Brain pericyte (primary cell): ENCODE measurements at places on chromosomes 11 and 22.

DNA sequence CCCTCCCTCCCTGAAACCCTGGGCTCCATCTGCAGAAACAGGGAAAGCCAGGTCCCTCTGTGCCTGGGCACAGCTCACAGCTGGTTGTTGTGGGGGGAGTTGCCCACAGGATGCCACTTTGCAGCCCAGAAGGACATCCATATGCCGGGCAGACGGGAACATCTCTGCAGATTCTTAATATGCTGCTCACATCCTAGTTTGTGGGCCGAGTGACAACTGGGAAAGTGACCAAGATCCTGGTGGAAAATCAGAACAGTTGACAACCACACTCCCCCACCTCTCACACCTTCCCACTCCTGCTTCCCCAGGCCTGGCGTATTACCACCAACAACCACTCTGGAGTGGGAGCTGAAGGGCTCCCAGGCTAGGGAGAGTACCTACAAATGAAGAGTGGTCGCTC lies 7.3 kb upstream of the SCGB1A1 start:
- DNase-seq, result no peak

- DNase-seq, result no peak
Measured at GRCh38 chr22:39545386-39546365, 13.1 kb upstream of the RPS19BP1 start.

- no peak for DNase-seq
Measured at GRCh38 chr11:2536440-2536989, 91.7 kb downstream of the KCNQ1 start.

DNA sequence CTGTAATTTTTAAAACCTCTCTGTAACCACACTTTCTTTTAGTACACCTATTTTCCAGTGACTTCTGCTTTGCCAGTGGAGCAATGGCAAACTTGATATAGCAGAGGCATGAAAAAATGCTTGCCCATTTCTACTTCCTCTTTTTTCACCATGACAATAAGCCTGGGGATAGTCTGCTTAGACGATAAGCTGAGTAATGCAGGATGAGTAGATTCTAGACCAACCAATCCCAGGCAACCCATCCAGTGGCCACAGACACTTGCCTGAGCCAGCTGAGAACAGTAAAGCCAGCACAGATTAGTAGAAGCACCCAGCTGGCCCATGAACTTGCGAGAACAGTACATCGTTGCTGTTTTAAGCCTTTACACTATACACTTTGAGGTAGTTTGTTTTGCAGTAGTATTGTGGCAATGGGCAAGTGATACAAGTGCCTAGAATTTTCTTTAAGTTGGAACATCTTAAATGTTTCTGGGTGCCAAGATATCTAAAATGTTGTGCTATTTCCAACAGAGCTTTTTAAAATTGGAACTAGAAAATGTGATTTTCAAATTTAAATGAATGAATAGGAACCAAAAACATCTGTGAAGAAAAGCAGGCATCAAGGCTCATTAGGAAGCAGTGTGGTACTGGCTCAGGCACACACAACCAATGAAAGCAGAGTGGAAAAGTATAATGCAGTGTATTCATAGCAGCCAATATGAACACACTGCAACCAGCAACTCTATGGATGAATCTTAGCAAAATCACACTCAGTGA lies 37.7 kb downstream of the DDI1 start:
- no peak for DNase-seq

- DNase-seq, result no peak
Measured at GRCh38 chr22:25598609-25599008, 34.1 kb downstream of the GRK3 start.

GRCh38 chr11:122398167-122398566 lies 257.4 kb upstream of the UBASH3B start:
- DNase-seq, result no peak

- no peak for DNase-seq
Measured at GRCh38 chr11:35308157-35308556, 111.2 kb downstream of the SLC1A2 start.

DNA sequence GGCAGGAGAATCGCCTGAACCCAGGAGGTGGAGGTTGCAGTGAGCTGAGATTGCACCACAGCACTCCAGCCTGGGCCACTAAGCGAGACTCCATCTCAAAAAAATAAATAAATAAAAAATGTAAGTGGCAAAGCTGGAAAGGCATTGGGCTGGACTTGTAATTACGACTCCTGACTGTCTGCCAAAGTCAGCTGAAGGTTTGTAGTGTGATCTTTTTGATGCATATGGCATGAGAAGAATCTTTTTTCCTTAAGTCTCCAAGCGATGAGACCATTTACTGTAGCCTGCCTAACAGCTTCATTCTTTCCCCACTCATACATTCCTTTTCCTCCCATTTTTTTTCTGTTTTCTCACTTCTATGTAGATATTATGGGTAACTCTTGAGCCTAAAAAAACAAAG lies 24.8 kb downstream of the CTNND1 start:
- no peak for DNase-seq

GRCh38 chr11:42812361-42812760 lies 499.4 kb upstream of the API5 start:
- no peak for DNase-seq

DNA sequence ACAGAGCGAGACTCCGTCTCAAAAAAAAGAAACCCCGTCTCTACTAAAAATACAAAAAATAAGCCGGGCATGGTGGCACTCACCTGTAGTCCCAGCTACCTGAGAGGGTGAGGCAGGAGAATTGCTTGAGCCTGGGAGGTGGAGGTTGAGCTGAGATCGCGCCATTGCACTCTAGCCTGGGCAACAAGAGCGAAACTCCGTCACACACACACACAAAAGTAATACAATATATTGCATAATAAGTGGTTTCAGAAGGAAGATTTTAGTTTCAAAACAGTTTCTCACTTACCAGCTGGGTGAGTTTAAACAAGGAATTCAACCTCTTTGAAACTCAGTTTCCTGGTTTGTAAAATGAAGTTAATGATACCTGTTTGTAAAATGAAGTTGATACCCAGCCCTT lies 32.7 kb upstream of the HTR3A start:
- DNase-seq, result no peak

DNA sequence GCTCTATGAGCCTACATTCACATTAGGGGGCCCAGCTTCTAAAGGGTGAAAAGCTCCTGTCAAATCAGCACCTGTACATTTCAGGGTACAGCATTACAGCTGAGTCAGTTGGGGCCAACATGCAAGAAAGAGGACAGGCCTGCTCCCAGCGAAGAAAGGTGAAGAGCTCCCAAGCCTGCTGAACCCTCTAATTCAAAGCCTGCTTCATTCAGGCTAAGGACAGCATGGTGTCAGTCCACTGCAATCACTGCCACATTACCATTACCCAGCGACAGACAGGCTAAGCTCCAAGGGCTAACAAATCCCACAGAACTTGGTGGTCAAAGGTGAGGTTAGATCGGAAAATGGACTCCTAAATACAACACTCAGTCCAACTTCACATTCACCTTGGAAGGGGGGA lies 65.4 kb upstream of the CHRM4 start:
- DNase-seq, result no peak

- no peak for DNase-seq
Measured at GRCh38 chr22:23187211-23187610, 6.9 kb downstream of the BCR start.

- DNase-seq, result no peak
Measured at GRCh38 chr22:44143105-44143474, 37.6 kb upstream of the PARVG start.

- DNase-seq, result no peak
Measured at GRCh38 chr11:118928870-118929500, 3.3 kb upstream of the BCL9L start.

- DNase-seq, result no peak
Measured at GRCh38 chr22:47167056-47167455, 404.6 kb downstream of the TBC1D22A start.

GRCh38 chr11:108670451-108670850 lies 5.6 kb downstream of the DDX10 start:
- DNase-seq, result no peak

DNA sequence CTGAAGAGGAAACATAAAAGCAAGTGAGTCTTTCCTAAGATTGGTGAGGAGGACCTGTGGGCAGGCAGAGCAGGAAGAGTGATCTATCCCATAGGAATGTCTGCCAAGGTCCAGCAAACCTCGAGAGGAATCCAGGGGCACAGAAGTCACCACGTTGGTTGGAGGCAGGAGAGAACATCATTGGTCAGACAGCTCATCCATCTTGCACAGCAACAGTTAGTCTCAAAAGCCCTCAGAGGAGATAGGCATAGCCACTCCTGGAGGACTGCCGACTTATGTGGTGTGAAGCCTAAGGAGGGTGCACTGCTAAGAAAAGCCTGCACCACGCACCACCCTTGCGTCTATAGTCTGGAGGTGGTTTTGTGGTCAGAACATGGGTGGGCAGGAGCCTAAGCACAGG lies 109.1 kb downstream of the RASSF10 start:
- DNase-seq, result no peak

- DNase-seq, result no peak
Measured at GRCh38 chr11:46331282-46331984, 15.8 kb upstream of the DGKZ start.

DNA sequence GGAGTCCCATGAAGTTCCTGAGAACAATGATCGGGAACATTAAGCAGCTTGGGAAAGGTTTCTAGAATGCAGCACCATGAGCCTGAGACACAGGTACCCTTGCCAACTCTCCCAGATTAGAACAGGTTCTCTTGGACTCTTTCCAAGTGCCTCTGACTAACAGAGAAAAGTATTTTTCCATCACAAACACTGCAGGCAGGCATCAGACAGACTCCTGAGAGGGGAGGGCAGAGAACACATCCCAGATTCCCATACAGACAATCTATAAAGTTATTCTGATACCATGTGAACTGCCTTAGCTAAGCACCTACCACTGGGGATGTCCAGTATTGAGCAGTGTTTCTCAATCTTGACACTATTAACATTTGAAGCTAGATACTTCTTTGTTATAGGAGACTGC lies 27.3 kb downstream of the SERGEF start:
- no peak for DNase-seq

GRCh38 chr11:116059919-116060318 lies 555.7 kb upstream of the CADM1 start:
- no peak for DNase-seq

DNA sequence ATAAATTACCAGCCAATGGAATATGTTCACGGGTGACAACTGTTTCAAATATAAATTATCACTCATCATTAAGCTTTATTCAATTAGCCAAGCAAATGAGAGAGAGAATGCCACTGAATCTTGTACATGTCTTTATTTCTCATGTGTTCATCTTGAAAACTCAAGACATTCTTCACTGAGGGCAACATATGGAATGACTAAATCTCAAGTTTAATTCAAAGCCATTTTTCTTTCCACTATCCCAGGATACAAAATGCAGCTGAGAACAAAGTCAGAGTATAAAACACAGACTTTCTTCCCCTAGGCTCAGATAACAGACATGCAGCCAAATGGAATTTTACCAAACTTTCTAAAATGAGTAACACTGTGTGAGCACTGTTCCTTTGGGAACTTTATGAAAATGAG lies 12.1 kb upstream of the BBOX1 start:
- no peak for DNase-seq

GRCh38 chr11:15828215-15828853 lies 528.0 kb downstream of the SOX6 start:
- no peak for DNase-seq

GRCh38 chr22:26722159-26722558 lies 64.8 kb downstream of the MIAT start:
- DNase-seq, result no peak

GRCh38 chr11:116052603-116053547 lies 548.7 kb upstream of the CADM1 start:
- DNase-seq, result no peak

DNA sequence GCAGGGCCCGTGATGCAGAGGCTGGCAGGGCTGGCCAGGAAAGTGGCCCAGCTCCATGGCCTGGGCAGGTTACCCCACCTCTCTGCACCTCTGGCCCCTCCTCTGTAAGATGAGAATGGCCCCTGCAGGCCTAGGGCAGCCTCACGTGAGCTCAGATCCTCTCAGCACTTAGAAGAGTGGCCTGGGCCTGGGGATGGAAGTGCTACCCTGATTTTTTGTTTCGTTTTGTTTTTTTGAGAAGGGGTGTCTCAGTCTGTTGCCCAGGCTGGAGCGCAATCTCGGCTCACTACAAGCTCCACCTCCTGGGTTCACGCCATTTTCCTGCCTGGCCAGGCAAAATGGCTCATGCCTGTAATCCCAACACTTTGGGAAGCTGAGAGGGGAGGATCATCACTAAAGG lies 982 bp downstream of the APOBEC3H start:
- no peak for DNase-seq

- no peak for DNase-seq
Measured at GRCh38 chr11:10742460-10743208, 8.4 kb upstream of the CTR9 start.

- DNase-seq, result no peak
Measured at GRCh38 chr22:46780453-46780852, 18.0 kb downstream of the TBC1D22A start.

DNA sequence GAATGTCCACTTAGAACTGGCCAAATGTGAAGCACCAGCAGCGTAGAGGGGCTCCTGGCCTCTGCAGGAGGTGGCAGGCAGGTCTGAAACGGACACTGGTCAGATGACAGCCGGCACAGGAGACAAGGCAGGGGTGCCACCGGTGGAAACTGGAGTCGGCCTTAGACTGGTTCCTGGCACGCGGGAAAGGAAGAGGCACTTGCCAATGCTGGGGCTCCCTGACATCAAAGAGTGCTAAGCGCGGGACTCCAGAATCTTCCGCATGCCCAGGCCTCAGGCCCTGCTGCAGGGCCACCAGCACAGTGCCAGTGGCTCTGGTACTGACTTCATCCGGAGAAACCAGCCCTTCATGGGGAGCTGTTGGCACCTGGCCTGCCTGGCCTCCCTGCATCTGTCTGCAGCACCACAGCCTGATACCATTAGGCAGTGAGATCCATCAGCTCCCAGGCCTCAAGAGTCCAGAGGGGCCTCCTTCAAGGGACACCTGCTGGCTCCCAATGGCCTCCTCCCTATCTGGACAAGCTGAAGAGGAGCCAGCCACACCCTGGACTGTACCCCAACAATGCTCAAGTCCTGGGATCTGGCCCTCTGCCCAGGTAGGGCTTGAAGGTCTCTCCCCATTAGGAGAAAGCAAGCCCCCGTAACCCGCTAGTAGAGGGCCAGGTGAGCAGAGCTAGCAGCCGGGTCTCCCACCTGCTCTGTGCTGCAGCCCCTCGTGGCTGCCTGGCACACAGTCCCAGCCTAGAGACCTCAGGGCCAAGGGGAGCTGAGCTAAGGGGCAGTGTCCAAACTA lies 29.7 kb upstream of the GNB1L start:
- no peak for DNase-seq

GRCh38 chr11:120565466-120566155 lies 54.1 kb downstream of the GRIK4 start:
- no peak for DNase-seq

GRCh38 chr11:442611-443081 lies 835 bp upstream of the ANO9 start:
- no peak for DNase-seq

DNA sequence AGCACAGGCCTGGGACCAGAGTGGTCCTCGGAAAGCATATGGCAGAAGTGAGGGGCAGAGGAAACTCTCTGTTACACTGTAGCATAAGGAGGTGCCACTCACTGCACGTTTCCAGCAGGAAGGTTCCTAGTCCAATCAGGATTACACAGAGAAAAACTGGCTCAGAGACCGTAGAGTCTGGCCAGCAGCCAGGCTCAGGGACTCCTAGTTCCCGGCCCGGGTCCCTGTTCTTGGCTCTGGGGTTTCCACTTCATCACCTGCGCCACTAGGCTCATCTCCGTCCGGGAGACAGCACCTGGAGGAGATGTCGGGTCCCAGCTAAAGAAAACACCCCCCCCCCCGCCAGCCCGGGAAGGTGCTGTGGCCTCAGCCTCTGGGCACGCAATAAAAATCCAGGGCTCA lies 1.1 kb downstream of the TTLL12 start:
- DNase-seq, result no peak

- no peak for DNase-seq
Measured at GRCh38 chr11:62846177-62846576, 6.8 kb upstream of the WDR74 start.

GRCh38 chr11:3164552-3165151 lies 458 bp downstream of the OSBPL5 start:
- no peak for DNase-seq
